ENCODE measurements at places on chromosomes 4 and X.
A peak's percentile ranks its signal among the peaks of the same experiment; 100 is the strongest.

- DNase-seq: peak; percentile 3
Measured at GRCh38 chr4:179307297-179308136, 1865.3 kb upstream of the AGA start.

GRCh38 chrX:10628906-10629305 is 8.5 kb upstream of the MID1 start:
- DNase-seq: no peak

GRCh38 chrX:45198301-45198700 is 2.4 kb downstream of the DIPK2B start:
- DNase-seq: no peak

- no peak for DNase-seq
Measured at GRCh38 chr4:139670775-139671174, 5.2 kb downstream of the MGST2 start.

All from GDM1 (cell line).